ENCODE measurements at places on chromosomes 11 and 22.

DNA sequence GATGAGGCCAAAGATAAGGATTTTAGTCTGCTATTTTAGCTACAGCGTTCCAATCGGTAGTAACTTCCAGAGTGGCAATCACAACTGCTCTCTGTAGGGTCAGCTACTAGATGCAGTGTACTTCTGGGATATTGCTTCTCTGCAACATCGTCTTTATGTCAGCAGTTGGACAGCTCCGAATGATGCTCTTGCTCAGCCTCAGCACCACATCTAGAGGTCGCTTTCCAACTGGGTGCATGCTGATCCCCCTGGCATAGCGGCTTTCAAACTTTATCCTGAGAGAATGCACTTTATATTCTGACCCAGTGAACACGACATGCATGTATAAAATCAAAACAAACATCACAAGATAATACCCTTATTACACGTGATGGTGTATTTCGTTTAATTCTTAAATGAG is 219.6 kb downstream of the C11orf87 start:
- DNase-seq: no peak

DNA sequence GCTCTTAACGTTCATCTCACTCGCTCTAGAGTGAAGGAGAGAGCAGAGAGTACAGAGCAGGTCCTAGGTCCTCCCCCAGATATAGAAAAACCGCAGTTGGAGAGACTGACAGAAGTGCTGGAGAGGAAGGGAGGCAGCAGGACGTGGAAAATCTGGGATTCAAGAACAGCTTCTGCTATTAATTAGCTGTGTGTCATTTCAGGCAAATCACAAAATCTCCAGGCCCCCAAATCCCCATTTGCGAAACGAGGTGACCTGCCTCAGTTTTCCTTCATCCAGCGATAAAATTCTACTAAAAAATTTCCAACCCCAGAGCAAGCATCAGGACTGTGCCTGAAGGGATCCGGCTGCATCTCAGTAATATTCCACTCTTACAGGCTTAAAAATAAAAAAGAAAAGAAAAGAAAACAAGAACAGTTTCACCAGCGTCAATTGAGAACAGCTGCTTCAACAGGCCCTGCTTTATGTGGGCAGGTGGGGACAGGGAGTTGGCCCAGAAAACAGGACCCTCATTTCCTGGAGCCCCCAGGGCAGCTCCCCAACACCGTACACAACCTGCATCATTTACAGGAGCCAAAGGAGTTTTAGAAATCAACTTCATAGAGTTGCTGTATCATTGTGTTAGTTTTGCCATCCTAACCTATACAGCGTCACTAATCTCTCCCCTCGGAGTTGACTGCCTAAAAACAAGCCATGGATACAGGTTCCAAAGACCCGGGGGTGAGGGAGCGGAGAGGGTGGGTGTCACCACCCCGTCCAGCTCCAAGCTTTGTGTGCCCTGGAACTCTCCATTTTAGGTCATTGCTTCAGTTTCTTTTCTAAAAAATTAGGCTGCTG is 2.3 kb upstream of the MALAT1 start:
- DNase-seq: no peak

- peak; percentile 48 for DNase-seq
Observed at GRCh38 chr22:25057013-25057881, 104.7 kb downstream of the KIAA1671 start.

- no peak for DNase-seq
Observed at GRCh38 chr11:45538363-45538762, 127.1 kb downstream of the CHST1 start.

DNA sequence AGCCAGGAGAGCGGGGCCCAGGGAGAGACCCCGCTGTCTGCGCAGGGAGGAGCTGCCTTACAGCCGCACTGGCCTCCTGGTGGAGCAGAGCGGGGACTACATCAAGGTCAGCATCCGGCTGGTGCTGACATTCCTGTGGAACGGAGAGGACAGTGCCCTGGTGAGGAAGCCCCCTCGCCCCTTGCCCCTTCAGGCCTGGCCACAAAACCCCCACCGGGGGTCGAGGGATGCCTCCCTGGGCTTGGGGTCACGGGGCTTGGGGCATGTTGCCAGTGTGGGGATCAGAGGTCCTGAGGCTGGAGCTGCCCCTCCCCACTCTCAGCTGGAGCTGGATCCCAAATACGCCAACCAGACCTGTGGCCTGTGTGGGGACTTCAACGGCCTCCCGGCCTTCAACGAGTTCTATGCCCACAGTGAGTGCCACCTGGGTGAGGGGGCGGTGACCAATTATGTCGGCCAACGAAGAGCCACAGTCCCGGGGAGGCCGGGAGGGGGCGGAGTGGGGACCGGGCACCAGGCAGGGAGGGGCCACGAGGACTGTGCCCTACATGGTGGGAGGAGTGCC is 4.2 kb downstream of the MUC5B start:
- no peak for DNase-seq
